ENCODE measurements at places on chromosomes 6 and 20.
A peak's percentile ranks its signal among the peaks of the same experiment; 100 is the strongest.

- DNase-seq, result peak; percentile 12
Measured at GRCh38 chr6:4682431-4683097, 93.6 kb upstream of the CDYL start.

DNA sequence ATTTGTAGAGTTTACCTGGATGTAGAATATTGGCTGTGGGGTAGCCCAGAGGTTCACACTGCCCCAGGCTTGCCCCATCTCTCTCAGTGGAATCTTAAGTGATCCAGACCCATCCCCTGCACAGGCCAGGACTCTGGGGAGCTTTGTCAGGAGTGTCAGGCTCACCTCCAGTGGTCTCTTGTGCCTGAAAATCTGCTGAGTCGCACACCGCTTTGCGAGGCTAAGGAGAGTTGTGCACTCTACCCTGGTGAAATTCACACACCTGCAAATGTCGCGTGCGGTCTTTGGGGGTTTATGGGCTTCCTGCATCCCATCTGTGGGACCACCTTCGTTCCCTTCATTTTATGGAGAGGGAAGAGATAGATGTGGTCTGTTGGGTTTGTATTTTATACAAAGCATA is 63.6 kb upstream of the KIF25 start:
- no peak for DNase-seq

- peak; percentile 70 for DNase-seq
Measured at GRCh38 chr6:3433005-3433404, 23.8 kb downstream of the SLC22A23 start.

GRCh38 chr20:23086931-23087411 is 847 bp upstream of the CD93 start:
- no peak for DNase-seq

DNA sequence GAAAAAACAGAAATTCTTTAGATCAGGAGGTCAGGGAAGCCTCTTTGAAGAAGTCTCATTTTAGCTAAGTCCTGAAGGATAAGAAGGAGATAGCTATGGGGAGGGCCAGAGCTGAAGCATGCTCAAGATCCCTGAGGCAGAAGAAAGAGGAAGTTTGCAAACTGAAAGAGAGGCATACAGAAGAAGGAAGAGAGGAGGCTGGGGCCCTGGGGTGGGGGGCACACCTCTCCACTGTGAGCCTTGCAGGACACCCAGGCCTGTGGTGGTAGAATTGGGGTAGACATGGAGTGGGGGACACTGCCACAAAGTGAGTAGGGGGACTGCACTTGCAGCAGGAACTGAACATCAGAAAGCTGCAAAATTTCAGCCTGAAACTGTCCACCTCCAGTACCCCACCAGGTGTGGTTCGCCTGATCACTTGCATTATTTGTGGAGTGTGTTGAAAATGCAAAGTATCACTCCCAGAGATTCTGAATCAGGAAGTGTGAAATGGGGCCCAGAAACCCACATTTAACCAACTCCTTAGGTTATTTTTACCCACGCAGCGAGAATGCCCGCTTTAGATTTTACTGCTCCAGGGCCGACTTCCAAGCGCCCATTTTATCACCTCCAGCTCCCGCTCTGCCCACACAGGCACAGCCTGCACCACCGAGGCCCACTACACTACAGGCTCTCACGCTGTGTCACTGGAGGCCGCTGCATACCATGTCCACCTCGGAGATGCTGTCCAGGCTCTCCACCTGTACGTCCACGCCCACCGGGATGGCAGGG is 44.0 kb downstream of the GABRR2 start:
- no peak for DNase-seq

GRCh38 chr6:111220383-111221031 is 133.2 kb downstream of the SLC16A10 start:
- DNase-seq, result no peak

DNA sequence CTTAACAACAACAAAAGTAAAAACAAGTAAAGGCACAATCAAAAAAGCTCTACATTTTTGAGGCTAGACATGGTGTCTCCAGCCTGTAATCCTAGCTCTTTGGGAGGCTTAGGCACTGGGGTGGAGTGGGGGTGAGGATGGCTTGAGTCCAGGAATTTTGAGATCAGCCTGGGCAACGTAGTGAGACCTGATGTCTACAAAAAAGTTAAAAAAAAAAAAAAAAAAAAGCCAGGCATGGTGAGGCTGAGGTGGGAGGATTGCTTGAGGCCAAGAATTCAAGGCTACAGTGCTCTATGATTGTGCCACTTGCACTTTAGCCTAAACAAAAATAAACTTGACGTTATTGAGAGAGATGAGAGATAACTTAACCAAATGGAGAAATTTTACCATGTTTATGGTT is 60.1 kb downstream of the QKI start:
- no peak for DNase-seq

All from hematopoietic multipotent progenitor cell treated with erythropoietin and hydrocortisone succinate and interleukin-3 and kit ligand, for 8 days (in vitro differentiated cells).